ENCODE measurements at places on chromosomes 4 and X.

DNA sequence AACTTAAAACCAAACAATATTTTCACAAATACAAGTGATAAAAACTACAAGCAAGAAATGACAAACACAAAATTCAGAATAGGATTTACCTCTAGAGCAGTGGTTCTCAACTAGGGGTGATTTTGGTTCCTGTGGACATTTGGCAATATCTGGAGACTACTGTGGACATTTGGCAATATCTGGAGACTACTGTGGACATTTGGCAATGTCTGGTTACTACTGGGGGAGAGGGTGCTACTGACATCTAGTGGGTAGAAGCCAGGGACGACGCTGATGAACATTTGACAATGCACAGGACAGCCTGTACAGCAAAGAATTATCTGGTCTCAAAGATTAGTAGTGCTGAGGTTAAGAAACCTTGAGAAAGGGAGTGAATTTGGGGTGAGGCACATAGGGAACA is 169.8 kb downstream of the CLCN4 start:
- DNase-seq: no peak

DNA sequence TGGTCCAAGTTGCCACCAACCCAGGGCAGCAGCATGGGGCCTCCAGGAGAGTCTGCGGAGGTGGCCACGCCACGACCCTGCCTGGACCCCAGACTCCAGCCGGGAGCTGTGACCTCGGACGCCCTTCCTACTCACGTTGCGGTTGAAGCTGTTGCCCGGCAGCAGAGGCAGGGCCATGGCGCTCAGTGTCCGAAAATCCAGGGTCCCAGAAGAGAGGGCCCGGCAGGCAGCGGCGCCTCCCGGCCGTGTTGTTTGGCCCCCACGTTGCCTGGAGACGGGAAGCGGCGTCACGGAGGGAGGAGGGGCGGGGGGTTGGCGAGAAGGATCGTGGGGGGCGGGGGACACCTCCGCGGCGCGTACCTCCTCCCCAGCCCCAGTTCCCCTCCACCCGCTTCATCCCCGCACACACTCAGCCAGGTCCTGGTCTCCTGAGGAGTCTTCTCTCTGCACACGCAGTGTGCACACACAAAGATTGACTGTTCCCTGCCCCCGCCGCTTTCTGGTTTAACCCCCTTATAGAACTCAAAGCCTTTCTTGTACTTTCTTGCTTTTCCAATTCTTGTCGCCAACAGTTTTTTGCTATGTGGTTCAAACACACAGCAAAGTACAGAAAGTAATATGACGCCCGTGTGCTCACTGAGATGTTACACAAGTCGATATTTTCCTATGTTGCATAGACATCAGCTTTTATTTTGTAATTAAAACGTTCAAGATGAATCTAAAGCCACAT is at the start of gene EFHC2:
Gene EFHC2 (minus strand): TSS at position 261 of the 730 bp plus-strand sequence. CDS start 84 bp downstream, at position 177.
- DNase-seq: no peak

DNA sequence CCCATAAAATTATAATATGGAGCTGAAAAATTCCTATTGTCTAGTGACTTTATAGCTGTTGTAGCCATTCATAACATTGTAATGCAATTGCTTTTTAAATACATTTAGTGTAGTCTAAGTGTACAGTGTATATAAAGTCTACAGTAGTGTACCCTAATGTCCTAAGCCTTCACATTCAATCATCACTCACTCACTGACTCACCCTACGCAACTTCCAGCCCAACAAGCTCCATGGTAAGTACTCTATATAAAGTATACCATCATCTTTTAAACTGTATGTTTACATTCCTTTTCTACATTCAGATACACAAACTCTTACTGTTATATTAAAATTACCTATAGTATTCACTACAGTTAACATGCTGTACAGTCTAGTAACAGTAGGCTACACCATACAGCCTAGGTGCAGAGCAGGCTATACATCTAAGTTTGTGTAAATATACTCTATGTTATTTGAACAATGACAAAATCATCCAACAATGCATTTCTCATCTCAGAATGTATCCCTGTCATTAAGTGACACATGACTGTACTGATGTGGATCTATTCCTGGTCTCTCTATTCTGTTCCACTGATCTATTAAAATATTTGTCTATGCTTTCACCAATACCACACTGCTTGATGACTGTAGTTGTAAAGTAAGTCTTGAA is 33.7 kb downstream of the CLOCK start:
- no peak for DNase-seq

- no peak for DNase-seq
These were observed 62.5 kb upstream of the ENPP6 start for GRCh38 chr4:184280137-184280536.

- no peak for DNase-seq
These were observed 33.7 kb downstream of the AMMECR1 start for GRCh38 chrX:110284159-110284558.

DNA sequence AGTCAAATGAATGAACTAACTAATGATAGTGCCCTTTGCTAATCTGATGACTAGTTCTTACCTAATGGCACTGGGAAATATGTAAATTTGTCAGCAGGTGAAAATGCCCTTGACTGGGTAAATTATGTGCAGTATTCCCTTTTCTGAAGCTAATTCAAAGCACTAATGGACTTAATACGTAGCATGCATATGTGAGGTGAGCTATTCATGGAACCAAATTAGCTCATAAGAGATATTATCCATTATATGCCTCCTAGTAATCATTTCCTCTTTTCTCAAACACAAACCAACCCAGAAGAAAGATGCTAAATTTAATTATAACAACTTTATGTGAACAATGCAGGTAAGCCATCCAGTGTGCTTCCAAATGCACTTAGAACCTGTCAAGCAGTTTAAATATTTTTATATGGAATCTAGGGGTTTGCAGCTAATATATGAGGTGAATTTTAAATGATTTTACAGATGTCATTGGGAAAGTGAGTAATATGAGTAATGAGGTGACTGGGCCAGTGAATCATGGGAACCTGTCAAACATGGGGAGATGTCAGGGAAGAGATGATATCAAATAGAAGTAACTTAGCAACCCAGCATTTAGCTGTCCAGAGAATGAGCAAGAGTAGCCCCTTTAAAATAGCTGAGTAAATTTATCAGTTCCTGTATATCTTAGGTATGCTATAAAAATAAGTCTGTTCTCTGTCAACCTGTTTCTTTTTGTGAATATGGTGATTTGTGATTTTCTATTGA is 315.0 kb downstream of the AFF2 start:
- DNase-seq: no peak

All from stimulated activated CD4-positive, alpha-beta T cell treated with anti-CD3 and anti-CD28 coated beads, Interleukin-12 subunit alpha, Interleukin-12 subunit beta, amount 100 ng/mL, for 48 hours (primary cell).